ENCODE measurements at places on chromosomes 16 and 17. TPM values are rescaled to one million over a fixed set of nuclear protein-coding genes. Genes with fewer than 3 reads are reported as not detected.

DNA sequence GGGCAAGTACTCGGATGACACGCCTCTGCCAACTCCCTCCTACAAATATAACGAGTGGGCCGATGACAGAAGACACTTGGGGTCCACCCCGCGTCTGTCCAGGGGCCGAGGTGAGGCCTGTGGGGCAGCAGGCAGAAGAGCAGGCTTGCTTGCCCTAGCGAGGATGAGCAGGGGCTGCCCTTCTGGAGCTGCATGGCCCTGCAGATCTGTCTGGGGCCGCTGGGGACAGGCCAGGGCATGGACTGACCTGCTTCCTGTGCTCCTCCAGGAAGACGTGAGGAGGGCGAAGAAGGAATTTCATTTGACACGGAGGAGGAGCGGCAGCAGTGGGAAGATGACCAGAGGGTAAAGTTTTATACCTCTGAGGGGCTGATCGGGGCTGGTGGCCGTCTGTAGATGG, 5.3 kb downstream of the DHX38 start:
- DNase-seq: no peak

- DNase-seq: no peak
These were observed 208.5 kb upstream of the TNRC6C start for GRCh38 chr17:77749989-77750388.

The PRRT2 gene
- 1.5 TPM for total RNA-seq

DNA sequence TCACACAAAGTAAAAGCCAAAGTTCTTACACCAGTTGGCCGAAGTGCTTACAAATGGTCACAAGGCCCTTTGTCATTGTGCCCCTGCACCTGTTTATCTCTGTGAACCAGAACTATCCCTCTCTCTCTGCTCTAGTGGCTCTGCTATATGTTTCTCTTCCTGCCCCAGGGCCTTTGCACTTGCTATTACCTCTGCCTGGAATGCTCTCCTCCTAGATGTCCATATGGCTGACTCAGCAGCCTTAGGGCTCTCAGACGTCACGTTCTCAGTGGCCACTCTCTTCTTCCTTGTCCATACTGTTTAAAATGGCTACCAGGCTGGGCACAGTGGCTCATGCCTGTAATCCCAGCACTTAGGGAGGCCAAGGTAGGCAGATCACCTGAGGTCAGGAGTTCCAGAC, 38.8 kb upstream of the DDX52 start:
- DNase-seq: no peak

- DNase-seq: no peak
These were observed 9.3 kb upstream of the TBKBP1 start for GRCh38 chr17:47684535-47685193.

- DNase-seq: no peak
These were observed 25.1 kb downstream of the MINK1 start for GRCh38 chr17:4858068-4858881.

The KRTAP1-5 gene
- not detected for total RNA-seq

The NAE1 gene
- total RNA-seq: 103 TPM

The ARL5C gene
- total RNA-seq: not detected

- no peak for DNase-seq
These were observed 59.0 kb downstream of the ELAC2 start for GRCh38 chr17:12958786-12959185.

DNA sequence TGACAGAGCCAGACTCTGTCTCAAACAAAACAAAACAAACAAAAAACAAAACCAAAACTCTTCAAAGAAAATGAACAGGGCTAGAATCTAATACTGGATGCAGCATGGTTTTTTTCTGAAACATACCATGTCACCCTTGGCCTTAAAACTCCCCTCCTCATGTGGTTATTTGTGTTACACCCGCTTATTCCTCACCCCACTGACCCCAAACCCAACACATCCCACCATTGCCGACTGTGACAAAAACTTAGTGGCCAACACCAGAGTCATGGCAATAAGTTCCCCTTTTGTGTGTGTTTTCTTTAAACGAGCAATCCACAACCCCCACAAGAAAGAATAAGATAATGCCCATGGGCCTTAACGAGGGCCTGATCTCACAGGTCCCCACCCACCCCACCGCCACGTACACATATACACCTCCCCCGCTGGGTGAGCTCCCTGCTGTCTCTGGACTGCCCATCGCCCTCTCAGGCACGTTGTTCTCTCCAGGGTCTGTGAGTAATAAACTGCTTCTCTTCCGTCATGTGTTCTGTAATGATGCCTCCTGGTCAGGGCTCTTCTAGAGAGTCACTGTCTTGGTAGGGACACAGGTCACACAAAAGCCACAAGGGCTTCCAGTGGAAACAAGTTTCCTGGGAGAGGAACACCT, 16.8 kb upstream of the ENGASE start:
- DNase-seq: no peak

DNA sequence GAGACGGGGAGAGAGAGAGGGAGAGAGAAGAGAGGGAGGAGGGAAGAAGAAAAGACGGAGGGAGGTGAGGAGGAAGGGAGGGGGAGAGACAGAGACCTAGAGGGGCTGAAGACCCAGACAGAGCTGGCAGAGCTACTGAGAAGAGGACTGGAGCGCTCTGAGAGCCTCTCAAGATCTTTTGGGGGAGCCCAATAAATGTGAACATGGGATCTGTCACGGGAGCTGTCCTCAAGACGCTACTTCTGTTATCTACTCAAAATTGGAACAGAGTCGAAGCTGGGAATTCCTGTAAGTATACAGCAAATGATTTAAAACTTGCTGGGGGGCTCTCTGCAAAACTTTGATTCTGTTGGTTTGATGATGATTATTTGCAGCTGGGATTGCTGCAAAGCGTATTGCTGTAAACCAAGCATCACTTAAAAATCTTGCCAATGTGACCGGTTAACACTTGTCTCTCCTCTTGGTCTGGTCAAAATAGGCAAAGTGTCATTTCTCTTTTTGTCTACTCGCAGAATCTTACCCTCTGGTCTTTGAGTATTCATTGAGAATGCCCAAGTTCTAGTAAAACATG, 344 bp downstream of the CNTNAP4 start:
- DNase-seq: no peak

The EFCAB13 gene
- total RNA-seq: 42.8 TPM

GRCh38 chr16:30991052-30991451, 6.0 kb downstream of the HSD3B7 start:
- no peak for DNase-seq

DNA sequence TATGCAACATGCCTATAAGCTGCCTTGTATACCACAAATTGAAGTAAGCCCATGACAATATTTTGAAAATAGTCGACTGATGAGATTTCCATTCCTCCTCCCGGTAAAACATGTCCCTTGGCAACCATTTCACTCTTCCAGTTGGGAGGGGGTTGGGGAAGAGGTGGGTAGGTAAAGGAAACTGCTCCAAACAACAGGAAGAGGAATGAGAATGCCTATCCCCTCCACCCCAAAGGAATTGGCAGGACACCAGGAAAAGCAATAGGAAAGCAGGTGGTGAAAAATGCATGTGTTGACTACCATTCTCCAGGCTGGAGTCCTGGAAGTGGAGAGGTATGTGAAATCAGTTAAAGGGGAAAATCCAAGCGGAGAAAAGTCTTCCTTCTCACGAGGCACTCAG, 455.9 kb upstream of the PSMD7 start:
- DNase-seq: no peak

DNA sequence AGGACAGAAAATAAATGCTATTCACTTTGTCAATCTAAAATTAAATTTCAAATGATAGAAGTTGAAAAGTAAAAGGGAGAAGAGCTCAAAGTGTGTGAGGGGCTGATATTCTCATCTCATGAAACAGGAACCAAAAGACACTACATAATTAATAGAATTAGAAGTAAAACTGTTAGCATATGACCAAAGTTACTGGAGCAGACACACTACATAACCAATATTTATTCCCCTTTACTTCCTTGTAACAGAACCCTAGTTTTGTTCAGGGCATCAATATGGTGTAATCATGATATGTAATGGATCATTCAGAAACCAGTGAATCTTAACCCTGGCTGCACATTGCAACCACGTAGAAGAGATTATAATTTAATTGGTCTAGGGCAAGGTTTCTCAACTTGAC, 109.5 kb upstream of the SIAH1 start:
- no peak for DNase-seq

- no peak for DNase-seq
These were observed 3.5 kb downstream of the SMTNL2 start for GRCh38 chr17:4587803-4588202.

DNA sequence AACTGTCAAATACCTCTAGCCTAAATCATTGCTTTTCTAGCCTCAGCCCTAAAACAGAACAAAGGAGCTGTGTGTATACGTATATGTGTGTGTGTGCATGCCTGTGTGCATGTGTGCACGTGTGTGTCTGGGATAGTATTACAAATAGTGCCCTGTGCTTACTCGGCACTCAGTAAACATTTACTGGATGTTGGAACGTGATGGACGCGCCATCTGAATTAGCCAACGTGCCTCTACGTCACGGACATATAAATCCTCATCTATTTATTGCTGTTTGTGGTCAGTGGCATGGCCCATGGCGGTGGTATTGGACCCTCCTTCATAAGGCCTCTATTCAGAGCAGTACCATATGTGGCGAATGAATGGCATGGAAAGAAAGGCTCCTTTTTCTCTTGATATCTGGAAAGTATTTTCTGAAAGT, 37.5 kb downstream of the WWP2 start:
- DNase-seq: no peak

The AHSP gene
- total RNA-seq: not detected

DNA sequence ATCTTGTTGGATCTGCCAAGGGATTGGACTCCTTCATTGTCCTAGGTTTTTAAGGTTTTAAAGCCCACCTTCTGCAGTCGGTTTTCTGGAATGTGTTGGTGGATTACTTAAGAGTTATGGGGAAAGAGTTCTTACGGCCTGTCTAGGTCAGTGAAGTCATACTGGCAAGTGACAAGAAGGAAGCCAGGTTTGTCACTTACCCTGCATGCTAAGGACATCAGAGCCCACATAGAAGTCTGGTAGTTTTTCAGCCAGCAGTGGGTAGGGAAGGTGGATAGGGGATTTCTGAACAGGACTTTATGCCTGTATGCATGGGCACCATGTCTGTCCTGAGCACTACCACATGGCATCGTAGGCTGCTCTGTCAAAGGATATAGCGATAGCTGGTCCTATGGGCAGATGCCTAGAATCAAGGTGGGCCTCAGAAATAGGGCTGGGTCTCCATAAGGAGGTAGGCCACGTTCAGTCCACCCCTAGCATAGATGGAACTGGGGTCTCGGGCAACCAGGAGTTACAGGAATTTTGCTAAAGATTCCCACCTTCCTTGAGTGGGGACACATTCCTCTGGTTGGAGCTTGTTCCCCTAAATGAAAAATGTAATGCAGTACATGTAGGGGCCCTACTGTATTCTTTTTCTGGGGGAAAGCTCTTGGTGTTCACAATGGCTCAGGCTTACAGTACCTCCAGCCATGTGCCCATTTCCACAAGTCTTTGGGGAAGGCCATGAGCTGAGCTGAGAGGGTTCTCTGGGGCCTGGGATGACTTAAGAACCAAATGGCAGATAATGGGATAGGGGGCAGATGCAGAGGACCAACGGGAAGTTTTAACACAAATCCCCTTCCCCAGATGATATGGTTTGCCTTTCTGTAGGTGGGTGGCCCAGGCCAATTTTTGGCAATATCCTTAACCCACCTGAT, 27.5 kb downstream of the TRPV2 start:
- DNase-seq: no peak

GRCh38 chr16:20611350-20611902, 35.3 kb upstream of the ACSM2B start:
- no peak for DNase-seq

GRCh38 chr17:67020293-67020766, 24.0 kb upstream of the CACNG1 start:
- DNase-seq: no peak

The PPP4C gene
- 83.4 TPM for total RNA-seq

- no peak for DNase-seq
These were observed 23.1 kb upstream of the SDK2 start for GRCh38 chr17:73667181-73667959.

- DNase-seq: no peak
These were observed 6.3 kb upstream of the RGS9 start for GRCh38 chr17:65130832-65131231.

- no peak for DNase-seq
These were observed 2.6 kb downstream of the FZD2 start for GRCh38 chr17:44559634-44560554.

The KRT40 gene
- total RNA-seq: not detected

DNA sequence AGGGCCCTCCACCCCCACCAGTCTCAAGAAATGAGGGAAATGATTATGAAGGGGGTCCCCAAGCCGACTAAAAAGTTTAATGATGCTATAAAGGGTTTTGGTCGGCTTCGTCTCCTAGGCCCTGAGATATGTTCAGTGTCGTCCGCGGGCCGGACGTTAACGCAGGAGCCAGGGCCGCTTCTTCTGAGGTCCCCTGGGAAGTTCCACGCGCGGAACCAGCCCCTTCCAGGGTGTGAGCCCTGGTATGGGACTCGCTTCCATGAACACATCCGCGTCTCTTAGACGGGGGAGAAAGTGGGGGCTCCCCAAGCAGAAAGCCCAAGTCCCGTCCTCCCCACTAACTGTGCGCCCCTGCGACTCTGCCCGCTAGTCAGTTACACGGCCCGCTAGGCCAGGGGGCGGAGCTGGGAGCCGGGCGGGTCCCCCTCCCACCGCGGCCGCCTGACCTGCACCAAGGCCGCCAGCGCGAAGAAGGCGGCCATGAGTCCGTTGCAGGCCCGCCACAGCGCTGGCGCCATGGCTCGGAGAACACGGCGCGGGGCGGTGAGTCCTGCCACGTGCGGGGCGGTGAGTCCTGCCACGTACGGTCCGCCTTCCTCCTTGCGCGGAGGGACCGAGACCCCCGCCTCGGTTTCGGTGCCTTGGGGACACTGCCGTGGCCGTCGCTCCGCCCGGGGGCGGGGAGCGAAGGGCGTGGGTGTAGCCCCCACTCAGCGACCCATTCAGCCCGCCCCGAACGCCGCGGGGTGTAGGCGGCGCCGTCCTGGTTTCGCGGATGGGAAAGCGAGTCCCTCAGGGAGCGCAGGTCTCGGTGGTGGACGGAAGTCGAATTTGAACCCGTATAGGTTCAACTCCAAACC, at the start of gene TMEM220:
Gene TMEM220, minus strand, starts transcription at position 690 of the 860 bp plus-strand sequence. Its CDS starts 172 bp downstream, at position 518.
- DNase-seq: no peak

The EVI2B gene
- total RNA-seq: 146 TPM

The ITGAL gene
- 339 TPM for total RNA-seq

- no peak for DNase-seq
These were observed 5.7 kb upstream of the LPO start for GRCh38 chr17:58232707-58233156.
